ENCODE measurements at places on chromosomes 1 and 21.

- no peak for DNase-seq
These were observed 64.4 kb downstream of the SSBP3 start for GRCh38 chr1:54341763-54342162.

DNA sequence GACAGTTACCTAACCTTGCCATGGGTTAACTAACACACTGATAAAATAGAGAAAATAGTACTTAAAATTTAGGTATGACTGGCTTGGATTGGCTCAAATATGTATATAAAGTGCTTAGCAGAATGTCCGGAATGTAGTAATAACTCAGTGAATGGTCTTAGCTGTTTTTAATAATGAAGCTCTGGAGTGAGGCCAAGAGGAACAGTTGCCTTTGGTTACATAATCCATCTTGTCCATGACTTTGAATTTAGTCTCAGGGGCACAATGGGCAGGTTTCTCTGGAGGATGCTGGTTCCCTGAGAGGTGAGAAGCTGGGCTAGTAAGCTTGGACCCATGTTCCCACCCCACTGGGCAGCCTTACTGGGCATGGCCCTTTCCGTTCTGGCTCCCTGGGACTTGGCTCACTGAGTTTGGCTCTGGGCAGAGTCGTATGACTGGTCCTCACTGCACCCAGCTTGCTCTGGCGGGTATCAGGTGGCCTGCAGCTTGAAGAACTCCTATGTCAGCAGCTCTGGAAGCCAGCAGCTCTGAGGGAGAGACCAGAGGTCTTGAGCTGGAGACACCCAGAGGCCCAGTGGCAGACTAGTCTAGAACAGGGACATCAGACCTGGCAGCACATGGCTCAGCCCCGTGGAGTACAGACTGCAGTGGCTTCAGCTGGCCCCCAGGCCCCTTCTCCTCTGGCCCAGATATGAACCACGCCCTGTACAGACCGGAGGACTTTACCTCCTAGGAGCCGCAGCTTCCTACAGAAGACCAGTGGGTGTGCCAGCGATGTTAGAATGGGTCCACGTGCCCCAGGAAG, 40.4 kb downstream of the TENT5C start:
- no peak for DNase-seq

GRCh38 chr1:2465371-2466269, 10.5 kb upstream of the PLCH2 start:
- no peak for DNase-seq

GRCh38 chr1:208349694-208350330, 105.6 kb upstream of the PLXNA2 start:
- no peak for DNase-seq

DNA sequence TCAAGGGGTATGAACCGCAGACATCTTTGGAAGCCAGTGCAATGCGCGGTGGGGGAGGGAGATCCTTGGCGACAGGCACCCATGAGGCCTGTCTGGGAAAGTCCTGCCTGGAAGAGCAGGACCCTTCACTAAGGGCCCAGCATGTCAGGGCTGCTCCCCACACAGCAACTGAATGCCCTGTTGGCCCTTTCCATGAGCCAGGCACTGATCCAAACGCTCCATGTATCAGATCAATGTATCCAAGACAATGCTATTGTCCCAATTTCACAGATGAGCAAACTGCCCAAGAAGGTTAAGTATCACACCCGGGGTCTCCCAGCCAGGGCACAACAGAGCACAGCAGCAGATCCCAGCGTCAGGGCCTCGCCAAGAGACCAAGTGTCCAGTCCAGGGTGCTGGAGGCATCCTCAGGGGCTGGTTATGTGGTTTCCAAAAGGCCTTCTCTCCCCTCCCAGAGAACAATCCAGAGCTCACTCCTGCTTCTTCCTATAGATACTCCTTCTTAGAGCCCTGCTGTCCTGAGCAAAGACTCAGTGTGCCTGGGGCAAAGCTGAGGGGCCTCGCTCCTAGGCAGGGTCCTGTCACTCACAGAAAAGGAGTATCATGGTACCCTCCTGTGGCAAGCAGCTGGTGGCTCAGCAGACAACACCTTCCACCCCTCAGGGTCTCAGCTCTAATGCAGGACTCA, 328.0 kb downstream of the NPHP4 start:
- DNase-seq = no peak

Measured in adrenal gland (tissue), 19 donors.